NCI-H446 treated with DMSO at 0.1 percent for 48 hours (cell line): ENCODE measurements at places on chromosomes 2 and 18.

DNA sequence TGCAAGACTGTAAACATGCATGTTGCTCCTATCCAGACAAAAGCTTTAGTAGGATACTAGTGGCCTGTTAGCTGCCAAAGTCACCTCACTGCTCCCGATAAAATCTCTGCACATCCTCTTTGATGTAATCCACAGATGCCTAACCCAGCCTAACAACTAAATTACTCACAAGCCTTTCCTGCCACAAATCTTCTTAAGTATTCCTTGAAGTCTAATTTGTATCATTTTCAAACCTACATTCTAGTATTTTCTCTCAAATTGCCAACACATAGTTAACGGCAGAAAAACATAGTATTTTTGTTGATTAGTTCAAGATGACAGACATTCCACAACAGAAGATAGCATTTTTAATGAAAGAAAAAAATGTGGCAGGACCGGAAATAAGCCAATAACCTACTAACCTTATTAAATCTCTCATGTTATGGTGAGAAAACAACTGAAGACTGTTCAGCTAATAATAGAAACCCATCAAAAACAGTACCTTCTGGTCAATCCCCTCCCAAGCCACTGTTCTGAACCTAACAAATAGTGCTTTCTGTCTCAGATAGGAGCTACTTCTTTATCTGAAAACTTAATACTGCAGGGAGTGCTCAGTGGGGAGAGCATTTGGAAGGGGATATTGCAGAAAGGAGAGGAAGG, at the start of gene MPP4:
Gene MPP4, minus strand, starts transcription at position 57 of the 639 bp plus-strand sequence. CDS start 4,690 bp downstream, outside the sequence.
- DNase-seq, result no peak

GRCh38 chr2:94879982-94880377, 8.8 kb downstream of the TEKT4 start:
- no peak for DNase-seq

DNA sequence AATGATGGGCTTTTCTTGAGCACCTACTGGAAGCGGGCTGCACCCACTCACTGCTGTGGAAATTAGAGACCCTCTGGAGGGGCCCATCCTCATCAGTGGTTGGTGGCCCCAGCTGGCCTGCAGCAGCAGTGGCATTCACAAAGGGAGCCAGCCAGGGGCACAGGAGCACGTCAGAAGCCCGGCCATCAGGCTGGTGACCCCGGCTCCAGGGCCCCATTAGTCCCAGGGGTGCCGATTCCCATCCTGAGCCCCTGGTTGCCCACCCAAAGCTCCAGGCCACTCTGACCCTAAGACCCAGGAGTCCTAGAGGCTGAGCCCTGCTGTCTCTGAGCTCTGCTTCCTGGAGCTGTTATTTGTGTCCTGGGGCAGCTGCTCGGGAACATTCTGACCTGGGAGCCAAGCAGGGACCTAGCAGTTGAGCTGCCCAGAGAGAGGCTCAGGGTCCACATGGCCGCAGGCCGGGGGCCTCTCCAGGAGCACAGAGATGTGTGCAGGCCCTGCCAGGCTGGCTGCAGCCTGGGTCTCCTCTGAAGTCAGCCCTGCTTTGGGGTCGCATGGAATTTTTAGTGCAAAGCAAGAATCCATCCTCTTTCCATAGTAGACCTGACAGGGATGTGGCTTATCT, 207.2 kb downstream of the KLHL29 start:
- DNase-seq, result no peak

- DNase-seq, result no peak
Observed at GRCh38 chr2:210496512-210496911, 20.0 kb upstream of the LANCL1 start.

DNA sequence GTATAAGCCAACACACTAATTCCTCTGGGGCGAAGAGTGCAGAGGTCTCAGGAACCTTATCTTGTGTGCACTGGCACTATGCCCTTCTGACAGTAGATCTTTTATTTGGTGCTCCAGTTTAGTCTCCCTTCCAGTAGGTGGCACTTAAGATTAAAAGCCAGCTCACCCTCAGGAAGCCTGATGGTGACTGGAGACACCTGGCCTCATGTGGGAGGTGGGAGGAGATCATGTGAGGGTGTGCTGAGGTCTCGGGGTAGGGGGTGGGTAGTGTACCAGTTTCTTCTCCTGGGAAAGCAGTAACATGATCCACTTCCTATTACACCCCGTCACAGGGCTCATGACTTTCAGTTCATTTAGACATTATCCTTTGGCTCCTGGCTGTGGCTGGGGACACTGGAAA, 654.9 kb downstream of the ADCYAP1 start:
- no peak for DNase-seq

DNA sequence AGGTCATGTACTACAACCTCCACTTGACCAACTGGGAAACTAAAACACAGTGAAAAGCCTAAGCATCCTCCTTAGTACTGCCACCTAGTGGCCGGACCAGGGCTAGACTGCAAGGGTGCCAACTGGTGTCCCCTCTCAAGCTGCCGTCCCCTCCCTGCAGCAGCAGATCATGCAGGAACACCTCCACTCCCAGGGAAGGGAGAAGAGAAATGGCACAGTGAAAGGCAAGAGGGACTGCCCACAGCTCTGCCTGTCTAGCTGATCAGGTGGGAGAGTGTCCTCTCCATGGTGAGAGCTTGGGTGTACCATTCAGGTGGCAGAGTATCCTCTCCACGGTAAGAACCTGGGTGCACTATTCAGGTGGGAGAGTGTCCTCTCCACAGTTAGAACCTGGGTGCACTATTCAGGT, 78.1 kb downstream of the AAK1 start:
- no peak for DNase-seq

GRCh38 chr18:79385326-79385707, 10.4 kb upstream of the NFATC1 start:
- no peak for DNase-seq

GRCh38 chr2:161570424-161571050, 53.7 kb upstream of the SLC4A10 start:
- no peak for DNase-seq

DNA sequence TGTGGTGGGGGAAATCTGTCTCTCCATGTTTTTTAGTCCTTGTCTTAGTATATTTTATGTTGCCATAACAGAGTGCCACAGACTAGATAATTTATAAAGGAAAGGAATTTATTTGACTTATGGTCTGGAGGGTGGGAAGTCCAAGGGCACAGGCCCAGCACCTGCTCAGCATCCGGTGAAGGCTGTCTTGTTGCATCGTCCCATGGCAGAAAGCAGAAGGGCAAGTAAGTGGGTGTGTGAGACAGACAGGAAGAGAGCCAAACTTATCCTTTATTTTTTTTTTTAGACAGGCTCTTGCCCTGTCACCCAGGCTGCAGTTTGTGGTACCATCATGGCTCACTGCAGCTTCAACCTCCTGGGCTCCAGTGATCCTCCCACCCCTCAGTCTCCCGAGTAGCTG, 98.1 kb downstream of the HS1BP3 start:
- no peak for DNase-seq

GRCh38 chr18:69895066-69896047, 52.3 kb downstream of the CD226 start:
- DNase-seq, result no peak

DNA sequence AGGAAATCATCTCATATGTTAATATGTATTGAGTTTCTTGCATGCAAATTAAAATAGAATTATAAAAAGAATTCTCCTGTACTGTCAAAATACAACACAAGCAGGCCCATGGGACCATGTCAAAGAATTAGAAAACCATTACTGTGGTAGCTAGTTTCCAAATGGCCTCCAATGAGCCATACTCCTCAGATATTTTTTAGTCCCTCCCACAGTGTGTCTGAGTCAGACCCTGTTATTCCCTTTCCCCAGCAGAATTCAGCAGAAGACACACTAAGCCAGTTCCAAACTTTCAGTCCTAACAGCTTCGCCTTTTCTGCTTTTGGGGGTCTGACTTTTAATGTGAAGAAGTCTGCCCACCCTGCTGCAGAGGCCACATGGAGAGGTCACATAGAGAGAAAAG, 86.7 kb downstream of the FIGN start:
- no peak for DNase-seq

GRCh38 chr2:211709389-211709788, 829.2 kb downstream of the ERBB4 start:
- DNase-seq, result no peak

DNA sequence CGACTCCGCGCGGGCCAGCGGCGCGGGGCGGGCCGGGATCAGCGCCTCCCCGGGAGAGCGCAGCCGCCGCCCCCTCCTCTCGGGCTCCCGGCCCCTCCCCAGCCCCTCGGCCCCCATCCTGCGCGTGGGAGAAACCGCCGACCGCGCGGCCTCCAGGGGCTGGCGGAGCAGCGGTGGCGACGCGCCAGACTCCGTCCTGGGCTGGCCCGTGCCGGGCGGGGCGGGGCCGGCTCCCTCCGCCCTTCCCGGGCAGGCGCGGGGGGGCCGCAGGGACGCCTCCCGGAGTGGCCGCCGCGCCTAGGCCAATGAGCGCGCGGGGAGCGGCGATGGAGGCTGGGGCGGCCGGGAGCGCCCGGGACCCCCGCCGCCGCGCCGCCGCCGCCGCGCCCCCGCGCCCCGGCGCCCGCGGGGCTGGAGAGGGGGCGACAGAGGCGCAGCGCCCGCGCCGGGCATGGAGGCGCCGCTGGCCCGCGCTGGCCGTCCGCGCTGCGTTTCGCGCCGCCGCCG, 49.1 kb downstream of the KCNIP3 start:
- no peak for DNase-seq

DNA sequence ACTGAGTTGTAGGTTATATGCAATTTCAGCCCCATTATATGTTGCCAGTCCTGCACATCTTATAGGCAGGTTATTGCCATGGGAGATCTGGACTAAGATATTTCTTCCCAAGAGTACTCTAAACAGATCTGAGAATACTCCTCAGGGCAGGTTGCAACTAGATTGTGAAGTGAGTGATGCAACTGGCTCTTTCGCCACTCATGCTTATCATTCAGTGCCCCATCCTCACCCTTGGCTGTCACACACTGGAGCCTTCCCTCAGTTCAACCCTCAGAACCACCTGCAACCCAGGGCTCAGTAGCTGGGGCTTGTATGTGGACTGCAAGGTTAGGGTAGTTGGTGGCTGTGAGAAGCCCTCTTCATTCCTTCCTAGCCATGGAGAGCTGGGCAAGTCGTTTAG, 14.1 kb downstream of the MERTK start:
- no peak for DNase-seq

DNA sequence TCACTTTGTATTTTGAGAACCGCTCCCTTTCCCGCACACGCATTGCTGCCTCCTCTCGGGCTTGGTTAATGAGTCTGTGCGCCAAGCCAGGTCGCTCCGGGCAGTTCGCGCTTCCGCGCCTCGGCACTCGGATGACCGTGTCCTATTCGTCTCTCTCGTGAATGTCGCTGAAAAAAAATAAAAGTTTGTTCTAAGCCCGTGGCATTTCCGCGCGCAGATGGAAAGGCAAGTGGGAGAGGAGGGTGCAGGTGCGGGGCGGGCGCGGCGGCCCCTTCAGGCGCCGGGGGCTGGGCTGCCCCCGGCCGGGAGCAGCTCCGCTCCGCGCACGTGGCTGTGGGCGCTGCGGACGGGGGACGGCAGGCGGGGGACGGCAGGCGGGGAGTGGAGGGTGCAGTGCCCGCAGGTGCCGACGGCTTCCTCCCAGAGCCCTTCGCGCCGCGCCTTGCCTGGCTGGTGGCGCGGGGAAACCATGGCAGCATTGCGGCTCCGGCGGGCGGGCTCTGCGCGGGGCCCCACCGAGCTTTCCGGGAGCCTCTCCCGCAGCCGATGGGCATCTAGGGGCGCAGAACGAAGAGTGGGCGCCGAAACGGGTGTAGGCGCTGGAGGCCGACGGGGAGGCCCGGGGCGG, 159.6 kb upstream of the SIX2 start:
- DNase-seq, result no peak

- DNase-seq, result no peak
Observed at GRCh38 chr18:36139245-36139644, 9.5 kb downstream of the ELP2 start.

- DNase-seq, result no peak
Observed at GRCh38 chr2:107002735-107003134, 116.8 kb upstream of the ST6GAL2 start.

DNA sequence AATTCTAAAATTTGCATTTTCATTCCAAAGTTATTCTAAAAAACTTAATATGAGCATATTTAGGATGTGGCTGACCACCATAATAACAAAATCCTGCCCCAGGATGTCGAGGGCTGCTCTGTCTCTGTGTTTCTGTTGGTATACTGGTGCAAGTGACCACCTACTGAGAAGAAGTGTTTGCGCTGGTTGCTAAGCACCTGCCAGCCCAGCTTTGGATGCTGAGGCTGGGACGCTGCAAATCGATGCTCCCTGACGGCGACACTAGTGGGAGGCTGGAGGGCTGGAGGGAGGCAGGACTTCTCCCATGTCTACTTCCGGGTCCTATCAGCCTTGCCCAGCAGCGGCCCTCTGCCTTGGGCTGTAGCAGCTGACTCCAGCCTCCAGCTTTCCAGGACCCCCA, 45.0 kb downstream of the LAMA1 start:
- no peak for DNase-seq

DNA sequence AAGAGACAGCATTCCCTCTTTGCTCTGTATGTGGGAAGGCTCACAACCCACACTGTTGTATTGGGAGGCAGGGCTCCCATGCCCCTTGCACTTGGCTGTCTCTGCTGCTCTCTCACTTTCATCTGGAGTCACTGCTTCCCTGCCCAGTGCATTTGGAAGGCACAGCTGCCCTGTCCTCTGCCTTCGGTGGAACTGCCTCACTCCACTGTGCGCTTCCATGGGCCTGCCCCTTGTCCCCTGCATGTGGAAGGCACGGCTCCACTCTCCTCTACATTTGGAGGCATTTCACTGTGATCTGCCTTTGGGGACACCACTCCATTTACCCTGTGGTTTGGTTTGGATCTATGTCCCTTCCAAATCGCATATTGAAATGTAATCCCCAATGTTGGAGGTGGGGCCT, 9.1 kb upstream of the PROM2 start:
- DNase-seq, result no peak

GRCh38 chr2:69221512-69221911, 165.5 kb downstream of the GFPT1 start:
- no peak for DNase-seq

DNA sequence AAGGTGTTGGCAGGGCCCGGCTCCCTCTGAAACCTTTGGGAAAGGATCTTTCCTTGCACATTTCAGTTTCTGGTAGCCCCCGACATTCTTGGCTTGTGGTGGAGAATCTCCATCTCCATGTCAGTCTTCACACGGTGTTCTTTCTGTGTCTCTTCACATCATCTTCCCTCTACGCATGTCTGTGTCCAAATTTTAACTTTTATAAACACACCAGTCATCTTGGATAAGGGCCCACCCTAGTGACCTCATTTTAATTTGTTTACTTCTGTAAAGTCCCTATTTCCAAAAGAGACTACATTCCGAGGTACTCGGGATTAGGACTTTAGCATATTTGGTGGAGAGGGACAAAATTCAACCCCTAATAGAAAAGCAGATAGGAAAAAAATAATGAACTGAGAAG, 138.4 kb downstream of the GALNT3 start:
- no peak for DNase-seq

- no peak for DNase-seq
Observed at GRCh38 chr2:109677835-109678580, 63.8 kb downstream of the SOWAHC start.
